ENCODE measurements at places on chromosomes 16 and 17. TPM values are rescaled to one million over a fixed set of nuclear protein-coding genes. Genes with fewer than 3 reads are reported as not detected.

The WNT9B gene
- polyA plus RNA-seq, result not detected

The STH gene
- polyA plus RNA-seq, result not detected

The FBXW10 gene
- polyA plus RNA-seq, result 0.03 TPM

DNA sequence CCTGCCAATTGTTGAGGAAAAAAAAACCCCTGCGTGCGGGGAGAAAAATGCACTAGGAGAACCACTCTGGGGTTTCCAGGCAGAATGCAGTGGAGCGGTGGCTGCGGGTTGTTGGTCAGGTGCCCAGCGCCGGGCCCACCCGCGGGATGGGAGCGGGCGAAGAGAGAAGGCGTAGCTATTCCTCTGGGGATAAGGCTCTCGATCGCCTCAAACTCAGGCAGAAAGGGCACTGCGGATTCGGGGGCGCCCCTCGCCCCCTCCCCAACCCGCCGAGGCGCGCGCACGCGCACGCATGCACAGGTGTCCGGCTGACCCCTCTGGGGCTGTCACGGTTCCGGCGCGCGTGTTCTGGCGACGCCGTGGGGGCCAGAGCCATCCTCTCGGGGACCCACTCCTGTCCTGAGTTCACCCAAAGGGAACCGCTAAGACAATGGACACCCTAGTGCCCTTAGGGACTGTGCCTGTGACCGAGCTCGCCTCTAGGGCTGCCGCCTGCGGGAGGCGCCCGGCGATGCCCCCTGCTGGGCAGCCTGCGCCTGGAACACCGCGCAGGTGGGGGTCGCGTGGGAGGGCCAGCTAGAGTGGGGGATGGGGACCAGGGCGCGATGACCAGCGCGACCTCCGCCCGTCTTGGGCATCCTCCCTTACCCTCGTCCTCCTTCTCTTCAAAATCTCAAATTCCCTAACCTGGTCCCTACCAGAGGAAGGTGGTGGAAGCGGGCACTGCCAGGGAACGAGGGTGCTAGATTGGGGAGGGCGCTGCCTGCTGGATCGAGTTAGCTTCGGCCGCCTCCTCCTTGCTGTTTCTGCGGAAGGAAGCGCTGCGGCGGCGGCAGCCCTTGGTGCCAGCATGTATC, 14.4 kb upstream of the CBX8 start:
- peak; percentile 97 for DNase-seq

DNA sequence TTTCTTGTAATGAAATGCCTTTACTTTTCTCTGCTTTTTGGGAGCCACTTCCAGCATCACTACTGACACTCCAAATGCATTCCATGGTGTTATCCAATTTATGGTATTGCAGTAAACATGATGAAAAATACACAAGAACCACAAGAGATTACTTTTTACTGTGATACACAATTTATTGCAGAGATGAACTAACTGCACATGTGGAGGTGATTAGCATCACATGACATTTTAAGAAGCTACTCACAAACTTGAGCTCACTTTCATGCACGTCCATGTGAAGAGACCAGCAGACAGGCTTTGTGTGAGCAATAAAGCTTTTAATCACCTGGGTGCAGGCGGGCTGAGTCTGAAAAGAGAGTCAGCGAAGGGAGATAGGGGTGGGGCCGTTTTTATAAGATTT, 780.5 kb upstream of the GOT2 start:
- no peak for DNase-seq

GRCh38 chr16:71807905-71808592, 585 bp downstream of the AP1G1 start:
- no peak for DNase-seq

DNA sequence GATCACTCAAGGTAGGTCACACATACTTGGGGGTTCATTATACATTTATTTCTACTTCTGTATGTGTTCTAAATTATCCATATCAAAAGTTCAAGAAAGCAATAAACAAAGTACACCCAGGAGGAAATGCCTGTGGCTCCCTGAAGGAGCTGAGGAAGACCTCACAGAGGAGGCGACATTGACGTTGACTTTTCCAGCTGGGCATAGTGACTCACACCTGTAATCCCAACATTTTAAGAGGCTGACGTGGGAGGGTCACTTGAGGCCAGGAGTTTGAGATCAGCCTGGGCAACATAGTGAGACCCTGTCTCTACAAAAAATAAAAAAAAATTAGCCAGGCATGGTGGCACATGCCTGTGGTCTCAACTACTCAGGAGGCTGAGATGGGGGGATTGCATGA, 16.3 kb downstream of the ITGAD start:
- no peak for DNase-seq

All from SK-N-SH (cell line).